DND-41 (cell line): ENCODE measurements at places on chromosomes 2 and 18.

GRCh38 chr2:174344716-174345461 is 10.1 kb downstream of the SP9 start:
- DNase-seq = no peak

GRCh38 chr18:77140439-77141109 is 8.0 kb upstream of the MBP start:
- no peak for DNase-seq

GRCh38 chr18:60090170-60090569 is 190.4 kb downstream of the PMAIP1 start:
- no peak for DNase-seq

DNA sequence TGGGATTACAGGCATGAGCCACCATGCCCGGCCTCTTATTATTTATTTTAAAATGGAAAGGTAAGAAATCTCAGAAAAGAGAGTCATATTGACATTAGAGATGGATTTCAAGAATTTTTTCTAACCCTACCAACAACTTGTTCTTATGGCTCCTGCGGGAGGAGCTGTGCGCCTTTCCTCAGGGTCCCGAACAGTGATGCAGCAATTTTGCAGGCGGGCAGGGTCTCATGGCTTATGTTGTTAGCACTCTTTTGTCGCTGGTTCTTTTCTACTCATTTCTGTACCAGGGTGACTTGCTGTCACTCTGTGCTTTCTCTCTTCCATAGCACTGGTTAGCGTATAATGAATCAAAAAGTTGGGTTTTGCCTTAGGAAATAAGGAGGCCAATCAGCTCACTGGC is 148.8 kb upstream of the DLGAP1 start:
- DNase-seq = no peak

DNA sequence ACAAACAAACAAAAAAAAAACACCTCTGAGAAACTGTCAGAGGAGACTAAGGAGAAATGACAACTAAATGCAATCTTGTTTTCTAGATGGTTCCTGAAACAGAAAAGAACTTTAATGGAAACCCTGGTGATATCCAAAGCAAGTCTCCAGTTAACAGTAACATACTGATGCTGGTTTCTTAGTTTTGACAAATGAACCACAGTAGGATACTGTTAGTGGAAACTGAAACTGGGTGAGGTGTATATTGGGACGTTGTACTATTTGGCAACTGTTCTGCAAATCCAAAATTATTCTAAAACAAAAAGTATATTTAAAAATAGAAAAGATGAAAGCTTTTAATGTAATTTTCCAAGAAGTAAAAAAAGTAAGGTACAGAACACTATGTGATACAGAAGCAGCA is 11.4 kb downstream of the SESTD1 start:
- DNase-seq = no peak

- no peak for DNase-seq
Observed at GRCh38 chr2:239257511-239257937, 143.3 kb downstream of the HDAC4 start.

DNA sequence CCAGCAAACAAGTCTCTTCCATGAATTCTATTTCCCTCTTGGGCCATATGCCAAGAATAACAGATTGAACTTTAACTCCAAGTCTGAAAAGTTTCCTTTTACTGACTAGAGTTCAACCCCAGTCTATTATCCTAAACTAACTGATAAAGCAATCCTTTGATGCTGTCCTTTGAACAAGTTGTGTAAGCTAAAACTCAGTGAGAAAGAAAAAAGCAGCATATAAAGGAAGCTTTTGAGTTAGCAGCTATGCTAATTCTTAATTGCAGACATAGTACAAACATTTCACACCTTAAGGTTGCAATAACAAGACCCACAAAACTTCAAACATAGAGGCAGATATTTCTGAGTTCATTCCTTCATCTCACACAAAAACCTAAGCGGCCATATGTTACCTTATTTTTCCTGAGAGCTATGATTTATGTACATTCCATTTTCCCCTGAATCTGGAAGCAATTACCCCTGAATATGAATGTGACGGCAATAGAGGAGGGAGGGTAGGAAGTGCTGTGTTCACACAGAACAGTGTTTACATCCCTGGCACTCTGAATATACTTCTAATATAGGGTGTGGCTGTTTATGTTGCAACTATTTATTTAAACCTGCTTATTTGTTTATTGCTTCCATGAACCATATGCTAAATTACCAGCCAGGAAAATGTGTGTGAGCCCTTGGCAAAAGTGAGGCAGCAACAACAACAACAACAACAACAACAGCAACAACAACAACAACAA is 180.6 kb downstream of the IRS1 start:
- DNase-seq = no peak

DNA sequence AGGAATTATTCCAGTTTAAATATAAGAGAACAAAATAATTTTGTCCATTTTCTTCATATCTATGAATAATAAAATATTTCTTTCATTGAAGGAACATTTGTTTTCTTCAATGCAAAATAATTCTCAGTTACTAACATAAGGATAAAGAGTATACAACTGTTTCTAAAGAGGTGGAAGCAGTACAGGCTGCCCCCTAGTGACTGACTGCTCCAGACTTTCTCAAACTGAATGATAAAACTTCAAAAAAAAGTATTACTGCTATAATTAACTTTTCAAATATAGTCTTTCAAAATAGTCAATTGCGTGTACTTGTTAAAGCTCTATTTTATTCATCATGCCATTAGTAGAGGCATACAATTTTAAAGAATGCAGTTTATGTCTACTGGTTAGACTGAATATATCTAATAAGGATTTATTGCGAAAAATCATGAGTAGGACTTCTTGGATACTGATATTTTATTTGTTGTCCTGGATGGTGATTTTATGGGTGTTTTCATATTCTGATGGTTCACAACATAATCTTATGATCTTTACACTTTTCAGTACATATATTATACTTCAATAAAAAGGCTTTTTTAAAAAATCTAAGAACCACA is 100.1 kb downstream of the WDPCP start:
- DNase-seq = peak; percentile 44

GRCh38 chr2:223114170-223114569 is 62.2 kb downstream of the KCNE4 start:
- no peak for DNase-seq

DNA sequence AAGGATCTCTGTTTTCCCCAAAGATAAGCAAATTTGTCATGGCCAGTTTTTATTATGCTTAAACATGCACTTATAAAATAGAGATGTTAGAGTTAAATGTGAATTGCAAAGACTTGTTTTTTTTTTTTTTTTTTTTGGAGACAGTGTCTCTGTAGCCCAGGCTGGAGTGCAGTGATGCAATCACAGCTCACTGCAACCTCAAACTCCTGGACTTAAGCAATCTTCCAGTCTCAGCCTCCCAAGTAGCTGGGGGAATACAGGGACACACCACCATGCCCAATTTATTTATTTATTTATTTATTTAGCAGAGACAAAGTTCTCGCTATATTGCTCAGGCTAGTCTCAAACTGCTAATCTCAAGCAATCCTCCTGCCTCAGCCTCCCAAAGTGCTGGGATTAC is 15.1 kb downstream of the PHOSPHO2 start:
- no peak for DNase-seq

DNA sequence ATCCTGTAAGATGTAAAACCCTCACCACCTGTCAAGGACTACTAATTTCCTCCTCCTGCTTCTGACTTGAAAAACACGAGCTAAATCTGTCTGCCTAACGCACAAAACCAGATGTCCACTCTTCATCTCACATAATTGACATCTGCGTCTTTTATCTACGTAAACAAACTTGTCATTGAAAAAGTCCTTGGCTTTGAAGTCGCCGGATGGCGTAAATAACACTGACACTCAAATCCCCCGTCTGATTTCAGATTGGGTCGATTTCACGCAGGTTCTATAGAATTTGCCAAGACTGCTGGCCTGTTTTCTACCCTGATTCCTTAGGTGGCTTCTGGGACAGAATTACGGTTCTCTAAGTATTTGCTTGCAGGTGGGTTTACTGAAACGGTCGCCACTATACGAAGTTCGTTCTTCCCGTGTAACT is 539 bp upstream of the MOB4 start:
- DNase-seq = no peak

GRCh38 chr2:113972766-113973165 is 82.9 kb downstream of the ACTR3 start:
- no peak for DNase-seq

GRCh38 chr18:73093687-73094250 is 226.0 kb upstream of the NETO1 start:
- DNase-seq = no peak

GRCh38 chr2:95310651-95311050 is 13.5 kb downstream of the KCNIP3 start:
- DNase-seq = no peak

GRCh38 chr18:13216711-13217465 is 1.7 kb upstream of the LDLRAD4 start:
- DNase-seq = peak; percentile 59

- no peak for DNase-seq
Observed at GRCh38 chr2:79984476-79984875, 320.1 kb downstream of the LRRTM1 start.

- DNase-seq = no peak
Observed at GRCh38 chr2:125312342-125312741, 1287.3 kb downstream of the CNTNAP5 start.

DNA sequence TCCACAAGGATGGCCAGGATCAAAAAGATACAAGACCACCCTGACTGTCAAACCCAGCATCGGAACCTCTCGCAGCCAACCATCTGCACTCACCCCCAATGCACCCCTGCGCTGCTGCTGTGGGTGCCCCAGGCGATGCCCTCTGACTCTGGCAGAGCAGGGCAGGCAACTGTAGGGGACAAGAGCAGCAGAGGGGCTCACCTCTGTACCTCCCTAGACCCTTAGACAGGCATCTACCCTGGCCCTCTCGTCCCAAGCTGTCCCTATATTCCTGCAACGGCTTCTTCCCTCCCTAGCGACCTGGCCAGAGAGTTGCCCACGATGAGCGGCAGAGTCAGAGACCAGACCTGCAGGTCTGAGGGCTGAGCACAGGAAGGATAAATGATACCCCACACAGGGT is 128.2 kb downstream of the HDAC4 start:
- no peak for DNase-seq

DNA sequence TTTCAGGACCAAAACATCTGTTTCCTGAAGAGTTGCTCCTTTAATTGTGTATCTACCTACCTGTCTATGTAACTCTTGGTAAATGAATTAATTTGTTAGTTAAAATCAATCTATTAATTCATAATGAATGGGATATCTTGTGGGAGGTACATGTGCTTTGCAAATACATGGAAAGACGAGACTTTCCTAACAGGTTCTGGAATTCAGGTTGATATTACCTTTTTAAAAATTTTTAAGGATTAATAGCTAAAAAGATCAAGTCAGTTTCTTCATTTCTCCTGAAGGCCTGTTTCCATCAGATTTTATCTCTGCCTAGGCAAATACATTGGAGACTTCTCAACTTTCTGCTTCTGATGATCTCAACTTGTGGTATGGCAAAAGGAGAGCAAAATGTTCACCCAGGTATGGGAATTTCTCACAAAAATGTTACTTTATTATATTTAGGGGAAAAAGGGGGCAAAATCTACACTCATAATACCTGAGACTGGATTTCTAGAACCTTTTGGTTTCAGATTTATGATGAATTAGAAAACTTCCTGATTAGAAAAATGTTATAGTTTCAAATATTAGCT is 7.4 kb downstream of the TFPI start:
- DNase-seq = no peak

- DNase-seq = no peak
Observed at GRCh38 chr2:46832543-46832942, 83.1 kb downstream of the MCFD2 start.

GRCh38 chr2:235568431-235568830 is 74.6 kb downstream of the AGAP1 start:
- DNase-seq = no peak

DNA sequence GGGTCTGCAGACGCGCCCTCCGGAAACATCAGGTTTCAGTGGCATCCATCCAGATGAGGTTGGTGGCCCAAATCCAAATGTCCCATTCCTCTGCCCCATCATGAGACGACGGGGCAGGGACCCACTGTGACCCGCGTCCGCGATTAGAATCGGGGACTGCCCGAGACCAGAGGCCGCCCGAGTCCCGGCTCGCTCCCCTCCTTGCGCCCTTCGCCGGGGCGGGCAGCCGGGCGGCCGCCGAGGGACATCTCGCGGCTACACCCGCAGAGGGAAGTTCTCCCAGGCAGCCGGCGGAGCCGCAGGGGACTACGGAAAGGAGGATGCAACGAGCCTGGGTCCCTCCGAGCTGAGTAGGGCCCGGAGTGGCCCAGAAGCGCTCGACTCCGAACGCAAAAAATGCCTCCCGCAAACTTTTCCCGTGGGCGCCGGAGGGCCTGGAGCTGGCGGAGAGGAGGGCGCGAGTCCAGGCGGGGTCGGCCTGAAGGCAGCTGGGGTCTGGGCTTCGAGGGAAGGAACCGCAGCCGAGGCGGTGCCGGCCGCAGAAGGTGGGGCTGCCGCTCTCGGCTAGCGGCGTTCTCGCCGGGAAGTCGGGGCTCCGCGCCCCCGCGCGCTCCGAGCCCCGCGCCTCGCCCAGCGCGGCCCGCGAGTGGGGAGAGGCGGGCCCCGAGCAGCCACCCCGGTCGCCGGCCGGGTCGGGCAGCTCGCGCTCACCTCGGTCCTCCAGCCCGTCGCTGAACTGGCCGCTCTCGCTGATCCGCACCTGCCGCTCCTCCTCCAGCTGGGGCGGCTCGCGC is 580 bp downstream of the TMEM163 start:
- DNase-seq = no peak

- no peak for DNase-seq
Observed at GRCh38 chr2:213846856-213847255, 562.6 kb downstream of the SPAG16 start.
